ENCODE measurements at places on chromosomes 5 and 9. TPM values are rescaled to one million over a fixed set of nuclear protein-coding genes. Genes with fewer than 3 reads are reported as not detected.

Gene GMCL2
- not detected for total RNA-seq

Gene SEMA5A
- 116 TPM for total RNA-seq

Gene CDH9
- total RNA-seq, result not detected

Gene SLC1A3
- total RNA-seq, result 9.2 TPM

Gene TRIP13
- total RNA-seq, result 1.5 TPM

Gene DOCK8
- total RNA-seq, result not detected

Gene LCN1
- total RNA-seq, result not detected

Data from placental pericyte (primary cell).